CD14-positive monocyte (primary cell): ENCODE measurements at places on chromosomes 6 and 20. TPM values are rescaled to one million over a fixed set of nuclear protein-coding genes. Genes with fewer than 3 reads are reported as not detected.

STK4 gene
- 123 TPM for polyA plus RNA-seq

SERPINB6 gene
- polyA plus RNA-seq, result 99.4 and 117 TPM in 2 replicates

GSTA3 gene
- not detected in 2 replicates for polyA plus RNA-seq

- DNase-seq, result no peak
- H3K4me1 ChIP-seq, result peaks cover 23% of the 10 kb centered on the region
- H3K27me3 ChIP-seq, result no peaks in the 10 kb centered on the region
- no peak overlapping the region for H3K4me3 ChIP-seq
These were observed 2.9 kb upstream of the HLA-DOB start for GRCh38 chr6:32819729-32820128.

DNA sequence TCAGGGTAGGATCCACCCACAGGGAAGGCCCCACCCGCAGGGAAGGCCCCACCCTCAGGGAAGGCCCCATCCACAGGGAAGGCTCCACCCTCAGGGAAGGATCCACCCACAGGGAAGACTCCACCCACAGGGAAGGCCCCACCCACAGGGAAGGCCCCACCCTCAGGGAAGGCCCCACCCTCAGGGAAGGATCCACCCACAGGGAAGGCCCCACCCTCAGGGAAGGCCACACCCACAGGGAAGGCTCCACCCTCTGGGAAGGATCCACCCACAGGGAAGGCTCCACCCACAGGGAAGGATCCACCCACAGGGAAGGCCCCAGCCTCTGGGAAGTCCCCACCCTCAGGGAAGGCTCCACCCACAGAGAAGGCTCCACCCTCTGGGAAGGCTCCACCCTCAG lies 40.5 kb downstream of the KCNQ2 start:
- no peaks in the 10 kb centered on the region for H3K27me3 ChIP-seq
- H3K36me3 ChIP-seq, result no peaks in the 10 kb centered on the region
- no peak overlapping the region for H3K27ac ChIP-seq

DNA sequence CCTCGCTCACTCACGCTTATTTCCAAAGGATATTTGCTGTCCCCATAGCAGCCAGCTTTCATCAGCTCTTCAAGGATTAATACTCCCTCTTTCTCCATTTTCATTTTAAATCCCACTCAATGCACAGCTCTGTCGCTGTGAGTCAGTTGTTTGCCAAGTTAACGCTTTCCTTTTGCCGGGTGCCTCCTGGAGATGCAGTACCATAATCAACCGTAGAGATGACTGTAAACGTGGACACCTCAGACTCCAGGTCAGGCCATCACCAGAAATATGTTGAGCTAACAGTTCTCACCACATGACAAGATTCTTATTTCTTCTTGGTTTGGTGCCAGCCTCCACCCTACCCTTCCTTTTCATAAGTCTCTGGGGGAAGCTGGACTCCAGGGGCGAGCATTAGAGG lies 66.6 kb upstream of the TAB2 start:
- no peak for DNase-seq
- H3K36me3 ChIP-seq, result no peaks in the 10 kb centered on the region
- H3K4me3 ChIP-seq, result no peak overlapping the region
- H3K27ac ChIP-seq, result peak overlapping the region; percentile 94
- H3K27me3 ChIP-seq, result no peaks in the 10 kb centered on the region
